ENCODE measurements at places on chromosomes 4 and X.
A peak's percentile ranks its signal among the peaks of the same experiment; 100 is the strongest.

DNA sequence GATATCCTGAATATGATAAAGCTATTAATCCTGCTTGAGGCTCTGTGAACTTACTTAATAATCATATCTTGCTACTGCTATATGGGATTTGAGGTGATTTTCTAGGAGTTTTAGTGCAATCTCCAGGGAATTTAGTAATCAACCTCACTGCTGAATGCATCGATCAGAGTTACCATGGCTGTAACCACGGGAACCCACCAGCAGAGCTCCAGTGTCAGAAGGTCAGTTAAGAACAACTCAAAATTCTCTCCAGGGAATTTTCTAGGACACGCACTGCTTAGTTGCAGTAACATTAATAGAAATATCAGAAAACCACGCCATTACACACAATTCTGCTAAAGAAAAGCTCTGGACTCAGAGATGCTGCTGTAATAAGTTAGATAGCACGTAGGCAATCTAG lies 1477.2 kb upstream of the TENM3 start:
- DNase-seq: no peak

GRCh38 chrX:75076429-75076828 lies 79.7 kb downstream of the ABCB7 start:
- DNase-seq: no peak

DNA sequence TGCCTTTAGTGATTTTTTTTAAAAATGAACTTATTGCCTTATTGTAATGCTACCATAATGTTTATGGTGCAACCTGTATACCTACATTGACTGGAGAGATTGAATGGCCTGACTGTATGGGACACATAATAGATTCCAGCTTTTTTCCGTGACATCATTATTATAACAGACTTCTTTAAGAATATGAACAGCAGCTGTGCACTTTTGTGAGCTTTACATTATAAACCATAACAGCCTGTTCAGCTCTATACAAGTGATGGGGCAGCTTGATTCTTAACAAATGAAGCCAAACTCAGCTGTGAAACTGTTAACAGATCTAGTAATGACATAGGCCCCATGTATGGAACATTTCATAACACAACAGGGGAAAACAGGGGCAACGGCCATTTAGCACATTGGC lies 187.0 kb downstream of the BMPR1B start:
- DNase-seq: no peak

GRCh38 chr4:40858962-40859361 lies 109.2 kb downstream of the NSUN7 start:
- no peak for DNase-seq

- no peak for DNase-seq
These were observed 207.1 kb upstream of the PCDH18 start for GRCh38 chr4:137739391-137739790.

DNA sequence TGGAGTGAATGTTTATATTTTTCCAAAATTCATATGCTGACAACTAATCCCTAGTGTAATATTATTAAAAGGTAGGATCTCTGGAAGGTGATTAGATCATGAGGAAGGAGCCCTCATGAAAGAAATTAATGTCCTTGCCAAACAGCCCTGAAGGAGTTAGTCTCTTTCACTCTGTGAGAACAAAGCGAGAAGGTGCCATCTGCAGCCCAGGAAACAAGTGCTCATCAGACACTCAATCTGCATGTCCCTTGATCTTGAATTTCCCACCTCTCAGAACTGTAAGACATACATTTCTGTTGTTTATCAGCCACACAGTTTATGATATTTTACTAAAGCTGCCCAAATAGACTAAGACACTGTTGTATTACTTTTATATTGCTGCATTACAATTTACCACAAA lies 1283.4 kb downstream of the PCDH7 start:
- no peak for DNase-seq

DNA sequence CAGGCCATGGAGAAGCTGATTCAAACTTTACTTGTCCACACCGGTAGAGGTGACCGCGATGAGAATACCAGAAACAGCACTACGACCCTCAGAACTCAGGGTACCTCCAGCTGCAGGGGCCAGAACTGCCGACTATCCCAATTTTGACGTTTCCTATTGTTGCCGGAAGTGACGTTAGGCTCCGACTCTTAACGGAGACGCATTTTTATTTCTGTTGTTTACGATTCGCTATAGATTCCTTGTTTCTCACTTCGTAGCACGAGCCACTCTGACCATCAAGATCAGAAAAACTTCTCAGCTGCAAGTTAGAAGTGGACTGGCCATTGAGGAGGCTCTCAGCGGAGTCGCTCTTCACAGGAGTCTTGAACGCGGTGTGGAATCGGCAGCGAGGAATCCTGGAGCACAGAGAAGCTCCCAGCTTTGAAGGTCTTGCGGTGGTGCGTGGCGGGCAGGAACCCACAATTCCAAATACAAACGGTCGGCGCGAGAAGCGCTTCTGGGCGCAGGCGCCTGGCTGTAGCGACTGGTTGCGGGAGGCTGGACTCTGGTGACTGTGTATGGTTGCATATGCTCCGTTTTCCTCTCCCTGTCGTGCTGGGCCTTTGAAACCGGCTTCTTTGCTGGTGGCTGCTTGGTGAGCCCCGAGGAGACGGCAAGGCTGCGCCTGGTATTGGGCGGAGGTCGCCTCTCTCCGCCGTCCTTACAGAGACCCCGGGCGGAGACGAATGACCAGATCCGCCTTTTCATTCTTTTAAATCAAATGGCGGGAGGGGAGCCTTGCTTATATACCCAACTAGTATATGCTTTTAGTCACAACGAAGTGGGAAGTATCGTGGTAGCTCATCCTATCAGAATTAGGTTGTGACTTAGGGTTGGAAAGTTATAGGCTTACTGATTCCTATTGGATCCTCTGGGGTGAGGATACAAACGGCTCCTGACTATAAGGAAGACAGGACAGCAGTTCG lies at the start of the genes CEP44 and FBXO8:
CEP44 (plus strand) TSS at position 405 of the 965 bp plus-strand sequence. CDS start 15,211 bp downstream, outside the sequence.
FBXO8 (minus strand) TSS at position 161 of the 965 bp plus-strand sequence. CDS start 20,575 bp downstream, outside the sequence.
- DNase-seq: peak; percentile 87

GRCh38 chr4:78692822-78693170 lies 83.4 kb upstream of the BMP2K start:
- no peak for DNase-seq

GRCh38 chr4:139234253-139234652 lies 45.8 kb downstream of the MGARP start:
- no peak for DNase-seq

Data from left lung (tissue), 14 donors.